ENCODE measurements at places on chromosomes 5 and 9.
A peak's percentile ranks its signal among the peaks of the same experiment; 100 is the strongest.

DNA sequence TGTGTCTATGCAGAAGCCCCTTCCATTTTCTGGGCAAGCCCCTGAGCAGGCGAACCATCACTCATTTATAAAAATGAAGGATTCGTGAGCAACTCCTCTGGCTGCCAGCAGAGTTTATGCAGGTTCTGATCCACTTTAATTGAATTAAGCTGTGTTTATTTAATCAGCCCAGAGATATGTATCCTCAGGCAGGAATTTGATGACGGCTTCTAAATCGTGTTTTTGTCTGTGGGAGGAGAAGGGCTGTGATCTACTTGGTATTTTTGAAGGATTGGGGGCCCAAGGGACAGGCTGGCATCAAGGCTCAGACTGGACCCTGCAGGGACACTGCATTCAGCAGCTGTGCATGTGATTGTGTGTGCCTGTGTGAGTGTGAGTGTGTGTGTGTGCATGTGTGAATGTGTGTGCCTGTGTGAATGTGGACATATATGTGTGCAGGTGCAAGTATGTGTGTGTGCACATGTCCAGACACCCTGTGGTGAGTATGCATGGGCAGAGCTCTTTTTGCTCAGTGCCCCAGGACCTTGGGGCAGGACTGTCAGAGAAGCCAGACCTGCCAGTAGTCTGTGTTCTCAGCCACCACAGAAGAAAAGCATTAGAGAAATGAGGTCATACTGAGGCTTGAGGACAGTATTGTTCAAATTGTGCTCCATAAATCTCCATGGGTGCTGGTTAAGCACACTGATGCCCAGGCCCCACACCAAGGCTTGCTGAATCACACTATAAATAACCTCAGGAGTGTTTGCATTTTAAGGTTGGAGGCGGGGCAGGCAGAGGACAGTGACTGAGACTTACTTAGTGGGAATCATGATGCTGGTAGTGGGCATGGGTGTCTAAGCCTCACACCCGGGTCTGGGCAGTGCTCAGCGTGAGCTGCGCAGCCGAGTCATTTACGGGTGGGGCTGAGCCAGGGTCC lies 164.0 kb downstream of the CARTPT start:
- no peak for DNase-seq

GRCh38 chr9:134602547-134603362 lies 38.8 kb upstream of the COL5A1 start:
- peak; percentile 64 for DNase-seq

GRCh38 chr5:18497089-18497488 lies 862.8 kb downstream of the TAF11L14 start:
- no peak for DNase-seq

DNA sequence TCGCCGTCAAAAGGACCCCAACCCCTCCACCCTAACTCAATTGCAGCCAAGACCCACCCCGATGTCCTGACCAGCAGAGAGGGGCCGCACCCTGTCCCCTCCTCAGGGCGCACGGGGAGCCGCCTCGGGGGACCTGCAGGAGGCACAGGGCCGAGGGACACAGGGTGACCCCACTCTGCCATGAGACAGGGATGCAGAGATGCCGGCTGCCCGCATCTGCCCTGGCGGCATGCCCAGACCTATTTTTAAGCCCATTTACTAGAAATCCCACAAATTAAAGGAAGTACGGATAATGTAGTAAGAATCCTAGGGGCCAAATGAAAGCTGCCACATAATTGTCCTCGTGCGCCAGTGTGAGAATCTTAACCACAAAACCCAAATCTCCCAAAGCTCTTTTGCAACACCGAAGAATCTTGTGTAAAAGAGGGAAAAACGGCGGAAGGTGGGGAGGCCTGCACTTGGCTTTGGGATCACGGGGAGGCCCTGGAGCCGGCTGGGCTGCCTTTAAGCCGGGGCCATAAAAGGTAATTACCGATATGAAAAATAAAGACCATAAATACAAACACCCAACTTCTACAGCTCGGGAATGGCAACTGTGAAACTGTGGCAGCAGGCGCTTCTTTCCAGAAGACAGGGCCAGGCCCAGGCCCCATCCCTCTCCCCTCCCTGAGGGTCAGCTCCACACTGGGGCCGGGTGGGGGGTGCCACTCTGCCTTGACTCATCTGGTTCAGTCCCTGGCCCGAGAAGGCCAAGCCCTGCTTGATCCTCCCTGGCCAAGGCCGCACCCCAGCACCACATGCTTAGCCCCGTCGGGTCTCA lies 35.0 kb downstream of the NACC2 start:
- peak; percentile 51 for DNase-seq

DNA sequence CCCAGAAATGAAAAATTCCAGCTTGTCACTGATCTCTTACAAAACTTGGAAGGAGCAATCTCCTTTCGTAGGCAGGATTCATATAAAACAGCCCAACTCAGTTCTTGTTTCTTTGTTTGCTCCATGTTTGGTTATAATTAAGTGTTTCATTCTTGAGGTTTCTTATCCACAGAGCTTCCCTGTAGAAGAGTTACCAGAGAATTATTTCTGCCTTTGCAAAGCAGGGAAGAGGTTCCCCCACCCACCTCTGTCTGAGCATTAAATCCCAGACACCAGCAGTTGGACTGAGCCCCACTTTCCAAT lies 34.1 kb upstream of the RAI14 start:
- DNase-seq, result no peak

DNA sequence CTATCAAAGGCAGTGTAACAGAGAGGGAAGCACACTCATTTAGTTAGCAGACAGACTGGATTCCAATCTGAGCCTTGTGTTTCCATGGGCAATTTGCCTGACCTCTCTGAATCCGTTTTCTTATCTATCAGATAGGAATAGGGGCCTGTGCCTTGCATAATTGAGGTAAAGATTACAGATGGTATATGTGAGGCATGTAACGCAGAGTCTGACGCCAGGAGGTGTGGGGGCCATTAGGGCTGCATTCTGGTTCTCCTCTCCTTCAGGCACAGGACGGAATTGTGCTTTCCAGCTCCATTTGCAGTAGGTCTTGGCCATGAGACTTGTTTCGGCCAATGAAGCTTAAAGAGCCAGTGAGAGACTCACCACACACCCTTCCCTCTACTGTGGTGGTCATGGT lies 97.6 kb downstream of the FRMD3 start:
- no peak for DNase-seq

DNA sequence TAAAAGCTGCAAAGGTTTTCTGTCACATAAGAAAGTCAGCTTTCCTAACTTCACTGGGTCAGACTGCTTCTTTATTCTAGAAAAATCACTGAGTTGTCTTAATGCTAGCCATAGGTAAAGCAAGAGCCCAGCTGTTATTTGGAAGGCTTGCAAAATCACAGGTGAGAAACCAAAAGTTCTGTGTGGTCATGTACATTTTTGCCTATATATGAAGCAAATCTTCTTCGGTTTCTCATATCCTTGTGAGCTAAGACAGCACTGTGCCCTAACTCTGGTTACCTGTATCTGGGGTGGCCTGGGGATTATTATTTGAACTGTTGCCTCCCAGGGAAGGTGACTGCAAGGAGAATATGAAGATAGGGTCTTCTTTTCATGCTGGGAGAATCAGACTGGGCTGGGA lies 444.9 kb upstream of the CLINT1 start:
- DNase-seq, result no peak

- no peak for DNase-seq
These were observed 177.6 kb upstream of the PANK3 start for GRCh38 chr5:168756453-168757391.

DNA sequence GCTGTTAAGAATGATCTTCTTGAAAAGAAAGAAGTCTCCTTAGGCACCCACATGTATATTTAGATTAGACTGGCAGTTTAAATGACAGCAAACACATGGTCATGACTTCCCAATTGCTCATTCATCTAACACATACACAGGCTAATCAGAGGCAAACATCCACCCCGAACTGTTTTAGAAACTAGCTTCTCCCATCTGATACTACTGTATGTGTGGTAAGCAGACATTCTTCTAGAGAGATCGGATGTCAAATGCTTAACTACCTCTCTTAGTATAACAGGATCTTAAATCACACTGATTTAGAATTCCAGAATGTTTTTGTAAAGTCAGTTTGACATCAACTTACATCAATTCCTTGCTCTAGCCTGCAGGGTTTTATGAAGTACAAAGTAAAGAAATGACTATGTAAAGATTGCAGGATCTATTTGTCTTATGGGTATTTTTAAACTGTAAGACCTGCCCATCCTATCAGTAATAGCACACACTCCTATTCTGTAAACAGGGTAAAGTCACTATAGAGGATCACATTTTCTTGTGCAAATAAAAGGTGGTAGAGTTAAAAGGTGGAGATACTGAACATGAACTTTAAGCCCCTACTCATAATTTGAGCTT lies 239.7 kb downstream of the MLLT3 start:
- DNase-seq, result no peak

GRCh38 chr5:132947671-132948070 lies 15.8 kb downstream of the AFF4 start:
- no peak for DNase-seq

- no peak for DNase-seq
These were observed 57.2 kb downstream of the RASGRF2 start for GRCh38 chr5:81017320-81017719.

DNA sequence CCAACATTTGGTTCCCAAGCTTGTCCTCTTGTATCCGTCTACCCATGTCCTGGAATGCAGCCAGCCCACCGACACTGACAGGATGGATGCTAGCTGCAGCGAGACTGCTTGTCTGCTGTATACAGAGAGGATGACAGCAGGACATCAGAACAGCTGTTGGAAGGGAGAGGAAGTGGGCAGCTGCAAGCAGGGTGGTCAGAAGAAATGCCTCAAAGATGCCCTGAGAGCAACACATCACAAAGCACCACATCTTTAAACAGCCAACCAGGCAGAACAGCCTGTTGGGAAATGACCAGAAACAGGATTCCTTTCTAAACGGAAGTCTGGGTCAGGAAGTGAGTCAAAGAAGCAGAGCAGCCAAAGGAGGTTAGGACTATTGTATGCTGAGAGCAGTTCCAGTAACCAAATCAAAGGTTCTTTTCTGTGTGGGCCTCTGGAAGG lies 219.1 kb downstream of the NDUFS4 start:
- no peak for DNase-seq

DNA sequence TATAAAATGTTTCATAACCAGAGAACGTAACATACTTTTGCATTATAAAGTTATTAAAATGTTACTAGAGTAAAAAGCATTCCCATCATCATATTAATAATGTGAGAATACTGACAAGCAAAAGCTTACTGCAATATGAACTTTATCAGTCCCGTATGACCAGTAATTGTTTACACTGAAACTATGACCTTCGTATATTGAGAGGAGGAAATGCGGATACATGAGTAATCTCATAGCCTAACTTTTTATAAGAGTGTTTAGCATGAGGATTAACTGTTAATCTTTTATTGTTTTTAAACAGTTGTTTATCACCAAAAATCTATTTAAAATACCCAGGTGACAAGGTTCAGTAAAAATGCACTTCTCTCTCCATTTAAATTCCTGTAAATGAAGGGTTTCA lies 272.4 kb downstream of the SLF1 start:
- DNase-seq, result no peak

DNA sequence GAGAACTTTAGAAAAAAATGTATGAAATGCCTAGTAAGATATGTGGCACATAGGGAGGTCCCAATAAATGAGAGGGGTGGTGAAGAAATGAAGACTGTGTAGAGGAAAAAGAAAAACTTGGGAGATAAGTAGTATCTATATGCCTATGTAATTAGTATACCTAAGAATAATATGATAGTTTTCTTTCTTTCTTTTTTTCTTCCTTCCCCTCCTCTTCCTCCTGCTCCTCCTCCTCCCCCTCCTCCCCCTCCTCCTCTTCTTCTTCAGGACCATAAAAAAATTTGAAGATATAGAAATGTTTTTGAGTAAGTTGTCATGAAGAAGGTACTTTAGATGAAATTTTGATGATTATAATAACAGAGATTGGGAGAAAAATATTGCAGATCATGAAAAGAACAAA lies 857.4 kb downstream of the MAT2B start:
- DNase-seq, result no peak

DNA sequence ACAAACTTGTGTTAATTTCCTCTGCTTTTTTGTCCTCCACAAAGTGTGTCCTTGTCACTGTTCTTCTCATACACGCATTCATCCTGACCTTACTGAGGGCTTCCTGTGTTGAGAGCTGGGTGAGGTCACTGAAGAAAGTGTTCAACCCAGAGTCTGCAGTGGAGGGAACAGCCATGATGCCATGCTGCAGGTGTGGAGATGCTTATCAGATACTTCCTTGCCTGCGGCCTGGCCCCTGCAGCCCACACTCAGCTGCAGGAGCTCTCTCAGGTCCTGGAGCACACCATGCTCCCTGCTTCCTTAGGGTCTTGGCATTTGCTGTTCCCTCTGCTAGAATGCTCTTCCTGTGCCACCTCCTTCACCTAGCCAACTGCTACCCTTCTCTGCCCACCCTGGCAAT lies 108.1 kb upstream of the SPRY4 start:
- no peak for DNase-seq

- DNase-seq, result no peak
These were observed 1651.8 kb downstream of the MAT2B start for GRCh38 chr5:165157219-165157618.

GRCh38 chr9:131876486-131876885 lies 136.6 kb upstream of the RAPGEF1 start:
- DNase-seq, result no peak

- no peak for DNase-seq
These were observed 48.6 kb downstream of the RGS3 start for GRCh38 chr9:113511856-113512761.

- DNase-seq, result no peak
These were observed 151.4 kb downstream of the COL23A1 start for GRCh38 chr5:178438796-178439195.

- no peak for DNase-seq
These were observed 115.7 kb downstream of the SUSD1 start for GRCh38 chr9:112059145-112059965.

GRCh38 chr5:45355189-45355992 lies 340.8 kb downstream of the HCN1 start:
- no peak for DNase-seq

- no peak for DNase-seq
These were observed 19.6 kb downstream of the ESM1 start for GRCh38 chr5:54965806-54966205.

- DNase-seq, result no peak
These were observed 588.0 kb upstream of the KLF4 start for GRCh38 chr9:108077556-108077955.

- no peak for DNase-seq
These were observed 619.0 kb downstream of the CDH18 start for GRCh38 chr5:19369048-19369447.

DNA sequence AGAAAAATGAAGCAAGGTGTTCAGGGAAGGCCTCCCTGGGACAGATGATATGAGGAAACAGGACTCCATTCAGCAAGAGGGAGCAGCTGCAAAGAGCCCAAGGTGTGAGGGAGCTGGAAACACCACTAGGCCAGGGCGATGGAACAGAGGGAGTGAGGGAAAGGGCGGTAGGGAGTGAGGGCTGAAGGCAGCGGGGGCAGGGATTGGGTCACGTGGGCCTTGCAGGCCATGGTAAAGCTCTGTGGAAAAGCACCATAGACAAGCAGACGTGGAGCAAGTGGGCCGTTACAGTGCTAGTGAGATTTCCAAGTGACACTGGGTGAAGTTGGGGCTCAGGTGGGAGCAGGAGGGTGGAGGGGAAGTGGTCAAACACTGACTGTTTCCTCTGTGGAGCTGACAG lies 10.8 kb upstream of the PRRC1 start:
- no peak for DNase-seq

GRCh38 chr5:127826011-127826410 lies 122.8 kb downstream of the CCDC192 start:
- no peak for DNase-seq
